ENCODE measurements at places on chromosomes 7 and 10.

DNA sequence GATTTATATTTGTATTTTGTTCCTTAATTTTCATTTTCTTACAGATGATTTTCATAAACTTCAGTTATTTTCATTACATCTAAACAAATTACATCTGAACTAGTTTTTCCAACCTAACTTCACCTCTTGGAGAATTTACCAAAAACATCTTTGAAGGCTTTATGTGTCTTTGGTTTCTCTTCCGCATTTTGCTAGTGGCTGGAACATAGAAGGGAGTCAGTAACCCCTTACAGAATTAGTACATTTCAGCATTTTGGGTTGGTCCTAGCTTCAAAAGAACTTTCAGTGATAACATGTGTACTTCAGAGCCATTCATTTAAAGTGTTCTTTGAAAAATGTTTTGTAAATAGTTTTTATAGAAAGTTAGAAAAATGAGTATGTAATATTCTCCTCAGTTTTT is 169.8 kb upstream of the MTPN start:
- DNase-seq: peak; percentile 40

DNA sequence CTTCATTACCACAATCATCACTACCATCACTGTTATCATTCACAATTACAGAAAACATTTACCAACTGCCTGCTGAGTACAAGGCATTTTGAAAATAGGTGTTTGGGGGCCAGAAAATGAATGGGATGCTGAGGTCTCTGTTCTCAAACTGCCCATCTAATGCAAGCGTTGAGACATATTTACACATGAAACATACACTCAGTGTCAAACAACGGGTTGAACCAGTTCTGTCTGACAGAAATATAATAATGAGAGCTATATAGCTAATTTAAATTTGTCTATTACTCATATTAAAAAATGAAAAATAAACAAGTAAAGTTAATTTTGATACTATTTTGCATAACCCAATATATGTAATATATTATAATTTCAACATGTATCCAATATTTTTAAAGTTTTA is 303.1 kb downstream of the KCNMA1 start:
- DNase-seq: no peak

- peak; percentile 55 for DNase-seq
These were observed 353.6 kb downstream of the CALN1 start for GRCh38 chr7:72058579-72058978.

DNA sequence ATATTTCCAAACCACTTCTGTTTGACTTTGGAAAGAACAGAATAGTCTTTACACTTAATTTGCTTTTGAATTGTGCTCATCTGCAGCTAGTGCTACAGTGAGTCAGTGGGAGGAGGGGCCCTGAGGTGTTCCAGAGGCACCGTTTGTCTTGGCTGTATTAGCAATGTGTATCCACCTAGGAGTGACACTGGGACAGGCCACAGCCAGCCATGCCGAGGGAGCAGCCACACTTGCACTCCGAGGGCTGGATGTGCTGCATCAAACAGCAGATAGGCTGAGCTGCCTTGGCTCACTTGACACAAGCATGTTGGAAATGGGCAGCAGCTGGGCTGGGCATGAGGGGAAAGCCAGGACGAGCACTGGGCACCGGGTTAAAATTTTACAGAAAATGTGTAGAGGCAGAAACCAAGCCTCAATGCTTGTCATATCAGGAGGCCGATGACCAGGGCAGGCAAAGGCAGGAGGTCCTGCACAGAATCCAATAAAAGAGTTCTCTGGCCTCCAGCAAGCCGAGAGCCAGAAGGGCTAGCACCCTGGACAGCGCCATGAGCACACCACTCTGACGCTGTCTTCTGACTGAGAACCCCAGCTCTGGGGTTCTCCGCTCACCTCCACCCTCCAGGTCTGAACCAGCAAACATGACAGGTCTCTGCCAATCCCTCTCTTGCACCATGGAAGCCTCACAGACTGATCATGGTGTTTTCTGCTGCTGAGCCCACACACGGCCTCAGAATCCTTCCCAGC is 163.3 kb downstream of the GRID1 start:
- peak; percentile 24 for DNase-seq

GRCh38 chr10:71081912-71082311 is 130.5 kb upstream of the UNC5B start:
- no peak for DNase-seq

GRCh38 chr10:52409195-52409594 is 95.1 kb downstream of the DKK1 start:
- DNase-seq: no peak

- no peak for DNase-seq
These were observed 1.6 kb downstream of the CCDC71L start for GRCh38 chr7:106659166-106659962.

GRCh38 chr7:74300926-74301325 is 11.7 kb downstream of the CLIP2 start:
- no peak for DNase-seq

GRCh38 chr7:22725585-22725984 is 1.4 kb upstream of the IL6 start:
- peak; percentile 40 for DNase-seq

GRCh38 chr7:157392256-157393037 is 55.6 kb downstream of the DNAJB6 start:
- DNase-seq: no peak

DNA sequence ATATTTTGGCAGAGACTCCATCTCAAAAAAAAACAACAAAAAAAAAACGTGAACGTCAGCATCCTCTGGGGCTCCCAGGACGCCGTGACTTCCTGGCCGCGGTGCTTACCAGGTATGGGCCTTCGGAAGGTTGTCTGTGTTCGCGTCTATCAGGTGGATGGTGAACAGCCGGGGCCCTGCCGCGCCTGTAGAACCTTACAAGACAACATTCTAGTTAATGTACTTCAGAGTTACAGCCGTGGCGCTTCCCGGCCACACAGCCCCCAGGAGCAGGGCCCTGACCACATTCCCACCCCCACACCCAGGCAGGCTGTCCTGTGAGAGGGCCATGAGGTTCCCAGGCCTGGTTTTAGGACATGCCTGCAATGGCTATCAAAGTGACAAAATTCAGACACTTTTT is 111.0 kb downstream of the SMURF1 start:
- no peak for DNase-seq

- DNase-seq: no peak
These were observed 26.2 kb downstream of the PAPOLB start for GRCh38 chr7:4835398-4836205.

- no peak for DNase-seq
These were observed 4.1 kb downstream of the OR2F1 start for GRCh38 chr7:143958781-143959180.

DNA sequence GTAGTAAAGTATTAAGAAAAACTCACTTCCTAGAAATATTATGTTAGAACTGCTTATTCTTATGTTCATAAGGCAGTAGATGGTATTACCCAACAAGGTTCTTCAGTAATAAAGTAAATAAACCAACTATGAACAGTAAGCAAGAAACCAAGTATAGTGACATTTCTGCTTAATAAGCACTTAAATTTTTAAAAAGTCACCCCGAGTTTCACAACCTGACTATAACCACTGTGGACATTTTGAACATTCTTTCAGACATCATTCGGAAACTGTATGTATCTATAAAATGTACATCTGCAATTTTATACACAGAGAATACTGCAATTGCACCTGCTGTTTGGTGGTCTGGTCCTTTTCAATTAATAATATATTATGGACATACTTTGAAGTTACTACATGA is 1073.6 kb downstream of the XPNPEP1 start:
- no peak for DNase-seq

DNA sequence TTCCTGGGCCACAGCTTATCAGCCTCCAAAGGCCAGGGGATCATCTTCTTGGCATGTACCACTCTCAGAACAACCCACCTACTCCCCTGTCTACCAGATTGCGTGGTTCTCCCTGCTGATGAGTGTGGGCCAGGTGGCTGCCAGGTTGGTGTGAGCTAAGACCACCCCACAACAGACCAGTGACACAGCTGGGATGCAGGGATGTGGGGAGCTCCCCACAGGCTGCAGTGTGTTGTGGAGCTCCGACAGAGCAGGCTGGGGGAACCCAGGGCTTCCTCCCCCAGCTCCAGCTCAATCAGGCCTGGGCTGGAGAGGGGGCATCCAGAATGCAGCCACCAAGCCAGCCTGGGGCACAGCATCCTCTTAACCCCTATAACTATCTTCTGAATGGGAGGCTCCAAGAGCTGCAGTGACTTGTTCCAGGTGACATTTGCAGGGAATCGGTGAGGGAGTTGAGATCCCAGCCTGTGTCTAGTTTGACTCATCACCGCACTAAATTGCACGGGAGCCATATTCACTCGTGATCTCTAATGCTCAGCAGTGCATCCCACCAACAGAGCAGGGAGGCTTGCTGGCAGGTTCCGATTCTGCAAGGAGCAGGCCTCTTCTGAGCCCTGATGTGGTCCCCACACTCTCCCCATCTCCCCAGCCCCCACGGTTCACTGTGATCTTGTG is 596 bp upstream of the GDF2 start:
- DNase-seq: no peak

- DNase-seq: no peak
These were observed 83.0 kb downstream of the COL13A1 start for GRCh38 chr10:69884686-69885085.
